ENCODE measurements at places on chromosomes 4 and X.

DNA sequence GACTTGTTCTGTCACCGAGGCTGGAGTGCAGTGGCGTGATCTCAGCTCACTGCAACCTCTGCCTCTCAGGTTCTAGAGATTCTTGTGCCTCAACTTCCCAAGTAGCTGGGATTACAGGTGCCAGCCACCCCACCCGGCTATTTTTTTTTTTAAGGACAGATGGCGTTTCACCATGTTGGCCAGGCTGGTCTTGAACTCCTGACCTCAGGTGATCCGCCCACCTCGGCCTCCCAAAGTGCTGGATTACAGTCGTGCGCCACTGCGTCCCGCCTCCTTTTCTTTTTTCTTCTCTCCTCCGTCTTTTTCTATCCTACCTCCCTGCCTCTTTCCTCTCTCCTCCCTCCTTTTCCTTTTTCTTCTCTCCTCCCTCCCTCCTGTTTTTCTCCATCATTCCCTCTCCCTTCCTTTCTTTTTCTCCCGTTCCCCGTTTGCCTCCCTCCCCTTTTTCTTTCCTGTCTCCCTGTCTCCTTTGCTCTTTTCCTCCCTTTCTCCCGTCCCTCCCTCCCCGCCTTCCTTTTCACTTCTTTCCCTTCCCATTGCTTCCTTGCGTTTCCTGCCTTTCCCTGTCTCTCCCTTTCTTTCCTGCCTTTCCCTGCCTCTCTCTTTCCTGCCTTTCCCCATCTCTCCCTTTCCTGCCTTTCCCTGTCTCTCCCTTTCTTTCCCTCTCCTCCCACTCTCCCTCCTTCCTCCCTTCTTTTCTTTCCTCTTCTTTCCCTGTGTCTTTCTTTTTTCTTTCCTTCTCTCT lies 2.1 kb upstream of the SLC25A6 start:
- DNase-seq = no peak

GRCh38 chr4:83561381-83561780 lies 25.5 kb downstream of the GPAT3 start:
- DNase-seq = no peak

- DNase-seq = peak; percentile 39
These were observed 639.9 kb downstream of the SPOCK3 start for GRCh38 chr4:166594326-166594946.

- DNase-seq = no peak
These were observed 70.2 kb upstream of the PLS3 start for GRCh38 chrX:115490814-115491213.
